ENCODE measurements at places on chromosomes 11 and 22. TPM values are rescaled to one million over a fixed set of nuclear protein-coding genes. Genes with fewer than 3 reads are reported as not detected.

DNA sequence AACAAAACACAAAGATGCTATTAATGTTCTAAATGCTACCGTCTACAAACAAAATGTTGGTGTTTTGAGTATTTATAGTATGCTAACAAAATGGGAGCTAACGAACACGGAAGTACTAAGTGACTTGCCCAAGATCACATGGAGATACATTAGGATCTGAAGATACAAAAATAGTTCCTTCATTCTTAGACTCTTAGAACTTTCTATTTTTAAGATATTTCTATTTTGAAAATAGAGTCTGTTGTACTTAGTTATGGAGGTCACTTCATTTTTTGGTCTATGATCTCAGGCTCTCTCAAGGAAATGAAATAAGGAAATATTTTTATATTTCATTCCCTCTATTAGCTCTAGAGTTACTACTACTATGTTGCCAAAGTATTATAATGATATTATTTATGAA, 64.2 kb downstream of the APOL5 start:
- DNase-seq = no peak

The SYT7 gene
- total RNA-seq = 1.7 TPM

DNA sequence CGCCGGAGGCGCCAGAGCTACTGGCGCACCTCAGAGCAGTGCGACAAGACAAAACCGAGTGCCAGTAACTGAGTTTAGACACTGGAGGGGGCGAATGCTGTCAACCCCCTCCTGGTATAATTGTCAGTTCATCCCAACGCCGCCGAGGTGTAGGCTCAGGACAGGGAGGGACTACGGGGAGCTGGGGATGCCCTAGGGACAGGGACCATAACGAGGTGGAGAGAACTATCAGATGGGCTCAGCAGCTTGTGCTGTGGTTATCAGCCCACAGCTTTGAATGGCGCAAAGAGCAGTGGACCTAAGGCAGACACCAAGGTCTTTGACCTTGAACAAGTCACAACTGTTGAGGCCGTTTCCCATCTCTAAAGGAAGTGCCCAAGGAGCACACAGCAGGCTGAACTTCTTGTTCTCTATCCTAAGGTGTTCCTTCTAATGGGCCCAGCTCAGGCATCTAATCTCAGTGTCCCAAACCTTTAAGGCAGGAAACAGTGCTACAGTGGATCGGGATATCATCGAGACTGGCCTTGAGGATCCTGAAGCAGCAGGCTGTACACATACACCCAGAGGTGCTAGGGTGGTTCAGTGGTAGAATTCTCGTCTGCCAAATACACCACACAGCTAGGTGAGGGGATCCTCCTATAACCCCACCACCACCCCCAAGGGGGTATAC, 958 bp upstream of the TUT1 start:
- DNase-seq = no peak

DNA sequence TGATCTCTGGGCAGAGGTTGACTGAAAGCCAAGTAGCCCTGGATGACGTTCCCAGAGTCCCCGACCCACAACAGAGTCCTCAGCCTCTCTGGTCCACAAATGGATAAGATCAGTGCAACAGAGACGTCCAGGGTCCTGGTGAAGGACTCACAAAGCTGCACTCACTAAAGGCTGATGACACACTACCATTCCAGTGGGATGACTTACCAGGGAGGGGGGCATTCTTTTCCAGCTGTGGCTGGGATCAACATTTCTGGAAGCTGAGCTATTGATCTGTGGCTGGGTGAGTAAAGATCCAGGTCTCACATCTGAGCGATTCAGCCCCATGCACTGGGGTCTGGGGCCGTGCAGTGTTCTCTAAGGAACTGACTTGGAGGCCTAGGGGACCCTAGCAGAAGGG, 296.2 kb downstream of the NTM start:
- DNase-seq = no peak

GRCh38 chr22:43993072-43993760, 30.9 kb upstream of the PARVB start:
- peak; percentile 32 for DNase-seq

The SIK3 gene
- 28.9 TPM for total RNA-seq

DNA sequence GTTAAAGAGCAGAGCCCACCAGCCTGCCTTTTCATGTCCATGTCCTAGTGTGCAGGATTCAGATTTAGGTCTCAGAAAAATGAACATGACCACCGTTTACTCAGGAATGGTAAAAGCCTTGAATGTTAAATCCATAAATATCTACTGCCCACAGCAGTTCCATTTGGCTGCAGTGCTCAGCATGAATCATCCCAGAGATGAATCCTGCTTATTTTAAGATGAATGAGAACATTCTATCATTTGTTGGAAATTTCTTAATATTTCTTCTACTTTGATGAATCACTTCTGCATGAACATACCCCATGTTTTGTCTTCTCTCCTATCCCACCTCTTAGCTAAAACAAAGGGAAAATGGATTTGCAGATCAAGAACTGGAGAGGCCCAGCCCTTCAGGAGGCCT, 47.5 kb upstream of the AQP11 start:
- DNase-seq = no peak

The MOGAT2 gene
- 9.6 TPM for total RNA-seq

The KCNJ4 gene
- total RNA-seq = 0.30 TPM

DNA sequence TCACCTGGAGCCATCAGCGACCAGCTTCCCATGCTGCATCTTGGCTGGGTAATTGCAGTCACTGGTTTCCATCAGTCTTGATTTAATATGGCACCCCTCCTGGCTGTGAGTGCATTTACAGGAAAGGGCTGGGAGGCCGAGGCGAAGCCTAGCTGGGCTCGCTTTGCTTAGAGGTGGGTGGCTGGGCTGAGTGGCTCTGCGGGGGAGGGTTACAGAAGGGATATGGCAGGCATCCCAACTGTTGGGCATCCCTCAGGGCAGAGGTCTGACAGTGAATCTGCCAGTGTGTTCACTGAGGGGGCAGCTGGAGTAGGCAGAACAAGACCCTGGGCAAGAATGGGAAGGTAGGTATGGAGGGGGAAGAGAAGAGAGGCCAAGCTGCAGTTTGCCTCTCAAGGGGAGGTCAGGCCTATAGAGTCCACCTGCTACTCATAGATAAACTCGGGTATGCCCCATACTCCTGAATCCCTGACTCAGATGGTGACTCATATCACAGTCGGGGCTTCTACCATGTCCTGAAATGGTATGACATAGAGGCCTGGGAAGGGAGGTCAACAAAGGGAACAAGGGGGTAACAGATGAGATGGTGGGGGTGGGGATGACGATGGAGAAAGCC, 77.5 kb upstream of the PHOX2A start:
- no peak for DNase-seq

The RBM14 gene
- 33.3 TPM for total RNA-seq

The RAC2 gene
- total RNA-seq = 5.7 TPM

GRCh38 chr11:44997566-44997965, 46.9 kb upstream of the TP53I11 start:
- no peak for DNase-seq

DNA sequence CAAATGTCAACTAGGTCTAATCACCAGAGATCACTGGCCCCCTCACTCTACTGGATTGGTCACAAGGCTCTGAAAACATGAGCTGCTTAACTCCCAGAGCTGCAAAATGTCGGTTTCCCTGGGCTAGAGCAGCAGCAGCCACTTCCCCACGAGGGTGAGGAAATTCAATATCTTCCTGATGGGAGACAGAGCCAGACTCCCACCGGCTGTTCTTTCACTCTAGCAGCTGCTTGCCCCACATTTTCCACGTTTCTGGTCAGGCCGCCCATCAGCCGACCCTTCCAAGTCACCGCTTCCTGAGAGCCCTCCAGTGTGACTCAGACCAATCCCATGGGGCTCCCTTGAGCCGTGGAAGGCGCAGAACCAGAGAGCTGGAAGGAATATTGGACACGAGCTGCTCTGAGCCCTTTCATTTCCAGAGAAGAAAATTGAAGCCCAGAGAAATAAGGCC, 227.0 kb downstream of the ADAMTS15 start:
- peak; percentile 15 for DNase-seq

The POU2AF3 gene
- 1.4 TPM for total RNA-seq

The MICAL2 gene
- 57.8 TPM for total RNA-seq

- no peak for DNase-seq
Measured at GRCh38 chr11:12918667-12919066, 90.4 kb upstream of the RASSF10 start.

The SLC5A1 gene
- 13.7 TPM for total RNA-seq

GRCh38 chr22:31538815-31539214, 42.5 kb downstream of the SFI1 start:
- no peak for DNase-seq

DNA sequence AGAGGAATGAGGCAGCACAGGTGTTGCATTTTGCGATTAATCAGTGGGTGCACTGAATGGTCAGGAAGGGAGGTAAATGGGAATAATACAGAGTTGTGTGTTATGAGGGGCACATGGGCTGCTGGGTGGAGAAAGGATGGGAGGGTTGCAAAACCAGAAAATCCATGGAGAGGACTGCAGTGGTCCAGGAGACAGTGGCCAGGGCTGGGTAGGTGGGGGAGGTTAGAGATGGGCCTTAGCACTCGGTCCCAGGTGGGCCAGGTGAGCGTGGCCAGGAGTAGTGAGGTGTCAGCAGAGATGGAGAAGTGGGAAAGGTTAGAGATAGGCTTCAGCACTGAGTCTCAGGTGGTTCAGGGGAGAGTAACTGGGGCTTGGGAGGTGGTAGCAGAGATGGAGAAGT, 399.1 kb upstream of the LARGE1 start:
- no peak for DNase-seq

The TMPRSS5 gene
- total RNA-seq = 3.5 TPM

DNA sequence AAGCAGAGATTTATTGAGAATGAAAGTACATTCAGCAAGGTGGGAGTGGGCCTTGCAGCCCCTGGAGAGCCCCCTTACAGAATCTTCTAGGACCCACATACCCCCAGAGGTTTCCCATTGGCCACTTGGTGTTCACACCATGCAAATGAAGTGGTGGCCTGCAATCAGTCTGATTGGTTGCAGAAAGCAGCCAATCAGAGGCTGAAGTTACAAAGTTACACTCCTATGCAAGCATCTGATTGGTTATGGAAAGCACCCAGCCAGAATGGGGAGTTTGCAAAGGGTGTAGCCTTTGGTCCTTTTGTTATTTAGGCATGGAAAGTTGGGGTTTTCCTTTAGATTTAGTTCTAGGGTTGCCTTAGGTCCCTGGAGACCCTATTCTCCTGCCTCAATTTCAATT, 34.9 kb downstream of the UVRAG start:
- no peak for DNase-seq

GRCh38 chr11:69460540-69461257, 20.8 kb upstream of the LINC01488 start:
- no peak for DNase-seq

The PLEKHA7 gene
- total RNA-seq = 19.9 TPM

- no peak for DNase-seq
Measured at GRCh38 chr11:61157743-61158142, 3.5 kb downstream of the VPS37C start.

GRCh38 chr11:125446279-125446678, 49.8 kb downstream of the FEZ1 start:
- DNase-seq = no peak

The OR10A3 gene
- not detected for total RNA-seq

The CHRM4 gene
- total RNA-seq = not detected

GRCh38 chr11:45610627-45611026, 54.8 kb downstream of the CHST1 start:
- DNase-seq = no peak

The FAM118A gene
- total RNA-seq = 36.7 TPM

The VPREB1 gene
- total RNA-seq = not detected

DNA sequence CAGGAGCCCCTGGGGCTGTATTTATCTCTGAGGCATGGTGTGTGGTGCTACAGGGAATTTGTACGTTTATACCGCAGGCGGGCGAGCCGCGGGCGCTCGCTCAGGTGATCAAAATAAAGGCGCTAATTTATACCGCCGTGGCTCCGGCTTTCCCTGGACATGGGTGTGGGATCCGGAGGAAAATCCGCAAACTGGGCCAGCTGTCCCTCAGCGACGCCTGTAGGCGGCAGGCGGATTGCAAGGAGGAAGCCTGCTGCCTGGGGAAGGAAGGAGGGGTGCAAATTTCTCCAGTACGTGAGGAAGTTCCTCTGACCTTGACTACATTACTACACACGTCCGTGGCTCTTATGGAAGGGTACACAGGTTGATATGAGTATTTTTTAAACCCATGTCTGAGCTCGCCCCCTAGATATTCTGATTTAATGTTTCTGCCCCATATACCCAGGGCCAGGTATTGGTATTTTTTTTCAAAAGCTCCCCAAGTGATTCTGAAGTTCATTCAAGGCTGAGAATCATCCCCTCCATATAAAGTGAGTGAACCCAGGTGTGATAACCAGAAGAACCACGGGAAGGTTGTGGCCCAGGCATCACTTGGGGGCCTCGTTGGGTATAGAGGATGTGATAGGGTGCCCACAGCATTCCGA, 2.8 kb downstream of the MYOD1 start:
- no peak for DNase-seq

- no peak for DNase-seq
Measured at GRCh38 chr11:16928044-16928443, 86.2 kb downstream of the PLEKHA7 start.

DNA sequence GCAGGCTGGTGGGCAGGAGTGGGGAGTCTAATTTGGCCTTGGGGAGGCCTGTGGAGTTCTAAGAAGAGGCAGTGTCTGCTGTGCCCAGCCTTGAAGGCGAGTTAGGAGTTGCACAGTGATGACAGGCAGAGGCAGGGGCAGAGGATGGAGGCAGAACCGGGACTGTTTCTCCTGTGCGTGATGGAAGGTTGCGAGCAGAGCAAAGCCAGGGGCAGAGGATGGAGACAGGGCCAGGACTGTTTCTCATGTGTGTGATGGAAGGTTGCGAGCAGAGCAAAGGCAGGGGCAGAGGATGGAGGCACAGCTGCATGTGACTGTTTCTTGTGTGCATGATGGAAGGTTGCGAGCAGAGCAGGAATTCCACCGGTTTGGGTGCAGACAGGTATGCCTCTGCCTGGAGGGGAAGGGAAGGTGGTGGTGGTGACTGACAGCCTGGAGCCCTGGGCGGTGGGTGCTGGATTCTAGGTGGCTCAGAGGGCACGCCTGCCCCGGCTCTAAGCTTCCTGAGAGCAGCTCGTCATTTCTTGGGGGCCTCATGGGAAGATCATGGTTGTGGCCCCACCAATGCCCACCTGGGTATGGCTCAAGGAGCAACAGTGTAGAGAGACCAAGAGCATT, 8.7 kb downstream of the B4GALNT4 start:
- DNase-seq = no peak

DNA sequence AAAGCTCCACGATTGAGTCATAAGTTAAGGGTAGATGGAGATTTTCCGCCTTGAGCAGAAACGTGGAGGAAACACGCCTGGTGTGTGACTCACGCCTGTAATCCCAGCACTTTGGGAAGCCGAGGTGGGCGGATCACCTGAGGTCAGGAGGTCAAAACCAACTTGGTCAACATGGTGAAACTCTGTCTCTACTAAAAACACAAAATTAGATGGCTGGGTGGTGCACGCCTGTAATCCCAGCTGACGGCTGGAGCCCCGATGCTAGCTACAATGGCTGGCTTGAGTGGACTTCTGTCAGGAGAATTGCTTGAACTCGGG, 17.3 kb upstream of the DGCR8 start:
- DNase-seq = no peak
